ENCODE measurements at places on chromosomes 6 and 20.

DNA sequence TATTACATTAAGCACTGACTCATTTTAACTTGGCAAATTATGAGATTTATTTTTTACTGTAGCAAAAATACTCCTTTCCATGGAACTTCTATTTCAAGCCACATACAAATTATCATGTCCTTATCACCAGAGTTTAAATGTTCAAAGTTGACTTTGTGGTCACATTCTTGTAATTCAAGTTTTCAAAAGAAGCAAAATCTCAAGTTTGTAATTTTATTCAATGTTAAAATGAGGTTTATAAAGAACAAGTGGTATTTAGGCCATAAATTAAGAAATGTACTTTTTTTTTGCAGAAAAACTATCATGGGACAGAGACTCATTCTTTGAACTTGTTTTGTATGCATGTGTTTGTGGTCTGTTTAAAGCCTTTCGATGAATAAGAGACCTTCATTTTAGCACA lies 811.5 kb downstream of the TENT5A start:
- DNase-seq: peak; percentile 16

- DNase-seq: no peak
Observed at GRCh38 chr6:116300566-116300965, 20.8 kb upstream of the TSPYL1 start.

DNA sequence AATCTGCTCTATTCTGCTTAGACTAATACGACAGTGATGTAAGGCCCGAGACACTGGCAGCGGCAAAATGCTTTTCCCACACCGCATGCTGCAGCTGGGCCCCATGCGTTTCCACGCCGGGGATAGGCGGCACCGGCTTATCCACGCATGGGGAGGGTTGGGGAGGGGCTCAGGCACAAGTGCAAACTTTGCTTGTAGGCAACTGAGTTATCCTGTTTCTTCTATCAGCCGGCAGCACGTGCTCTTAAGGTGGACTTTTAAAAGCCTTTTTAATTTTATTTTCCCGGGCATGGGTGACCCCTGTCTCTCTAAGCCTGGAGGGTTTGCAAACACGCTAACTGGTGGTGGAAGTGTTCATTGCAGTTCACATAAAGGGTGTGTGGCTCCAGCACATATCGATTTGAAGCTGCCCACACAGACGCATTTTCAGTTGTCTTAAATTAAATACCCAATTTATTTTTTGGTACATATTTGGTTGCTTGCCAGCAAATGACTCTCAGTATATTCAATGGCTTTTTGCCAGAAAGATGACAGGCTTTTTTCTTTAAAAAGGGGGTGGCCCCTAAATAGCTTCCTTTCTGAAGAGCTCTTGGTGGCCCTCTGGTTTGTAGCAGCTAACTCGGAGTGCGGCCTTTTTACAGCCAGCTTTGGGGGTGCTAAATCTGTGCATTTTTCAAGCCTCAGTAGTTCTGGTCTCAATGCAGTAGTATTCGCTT lies 561.8 kb upstream of the AGPAT4 start:
- no peak for DNase-seq

DNA sequence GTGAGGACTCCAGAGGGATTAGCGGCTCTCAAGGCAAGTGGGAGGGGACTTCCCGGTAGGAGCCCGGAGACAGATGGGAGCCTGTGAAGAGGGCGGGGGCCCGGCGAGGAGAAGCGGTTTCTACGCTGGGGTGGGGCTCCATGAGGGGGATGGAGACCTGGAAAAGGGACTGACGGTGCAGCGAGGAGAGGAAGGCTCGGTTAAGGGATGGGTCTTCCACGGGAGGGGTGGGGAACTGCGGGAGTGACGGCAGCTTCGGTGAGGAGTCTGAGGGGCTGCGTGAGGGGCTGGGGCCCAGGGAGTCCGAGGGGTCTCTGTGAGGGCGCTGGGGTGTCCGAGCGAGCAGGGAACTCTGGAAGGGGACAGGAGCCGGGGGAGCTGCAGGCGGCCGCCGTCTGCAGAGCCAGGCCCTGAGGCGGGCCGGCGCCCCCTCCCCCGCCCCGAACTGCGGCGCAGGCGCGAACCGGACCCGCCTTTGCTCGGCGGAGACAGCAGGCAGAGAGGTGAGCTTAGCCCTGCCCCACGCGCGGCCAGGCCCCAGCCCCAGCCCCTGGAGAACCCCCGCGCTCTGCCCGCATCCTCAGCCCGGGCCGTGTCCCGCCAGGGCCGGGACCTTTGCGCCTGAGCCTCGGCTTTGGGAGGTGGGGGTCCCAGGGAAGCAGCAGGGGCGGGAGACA lies at the start of gene NRSN2:
Gene NRSN2 (plus strand): TSS at position 472 of the 677 bp plus-strand sequence. CDS start 2,533 bp downstream, outside the sequence.
- DNase-seq: peak; percentile 66

- DNase-seq: no peak
Observed at GRCh38 chr6:37788259-37788658, 31.3 kb upstream of the ZFAND3 start.

DNA sequence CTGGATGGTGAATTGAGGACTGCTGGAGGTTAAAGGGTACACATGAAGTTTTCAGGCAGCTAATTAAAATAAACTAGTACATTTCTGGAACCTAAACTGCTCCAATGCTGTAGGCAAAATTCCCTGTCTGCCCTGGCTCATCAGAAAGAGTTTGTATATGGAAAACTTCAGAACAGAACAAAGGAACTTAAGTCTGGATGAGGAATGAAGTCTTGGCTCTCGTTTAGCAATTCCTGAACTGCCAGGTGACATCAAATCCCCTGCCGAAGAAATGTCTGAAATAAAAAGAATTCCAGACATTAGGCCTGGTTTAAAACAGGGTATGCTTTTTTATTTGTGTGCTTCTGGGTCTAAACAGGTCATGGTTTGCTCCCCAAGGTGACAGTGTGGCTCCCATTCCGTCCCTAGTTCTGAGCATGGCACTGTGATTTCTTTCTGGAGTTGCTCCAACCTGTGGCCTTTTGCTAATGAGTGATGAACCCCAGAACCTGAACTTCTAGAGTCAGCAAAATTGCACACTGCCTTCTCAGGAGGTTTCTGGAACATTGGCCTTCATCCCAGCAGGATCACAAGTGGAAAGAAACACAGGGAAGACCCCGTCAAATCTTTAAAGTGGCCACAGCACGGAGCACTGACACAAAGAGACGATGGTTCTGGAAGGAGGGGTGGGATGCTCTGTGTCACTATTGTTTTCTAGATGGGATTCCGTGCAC lies 129.4 kb upstream of the NAA20 start:
- DNase-seq: no peak

DNA sequence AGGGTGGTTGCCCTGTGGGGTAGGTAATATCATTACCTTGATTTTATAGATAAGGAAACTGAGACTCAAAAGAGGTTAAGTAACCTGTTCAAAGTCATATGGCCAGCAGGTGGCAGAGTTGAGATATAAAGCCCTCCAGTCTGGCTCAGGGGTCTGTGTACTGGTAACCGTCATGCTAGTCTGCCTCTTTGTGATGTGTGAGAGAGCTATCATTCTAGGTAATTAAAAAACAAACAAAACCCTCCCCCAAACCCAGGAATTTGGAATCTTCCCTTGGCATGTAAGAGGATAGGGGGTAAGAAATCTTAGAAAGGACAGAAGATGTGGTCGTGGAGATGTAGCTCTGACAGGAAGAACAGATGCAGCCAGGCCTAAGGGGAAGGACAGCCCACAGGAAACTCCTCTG lies 206.0 kb downstream of the CDC5L start:
- DNase-seq: peak; percentile 73

DNA sequence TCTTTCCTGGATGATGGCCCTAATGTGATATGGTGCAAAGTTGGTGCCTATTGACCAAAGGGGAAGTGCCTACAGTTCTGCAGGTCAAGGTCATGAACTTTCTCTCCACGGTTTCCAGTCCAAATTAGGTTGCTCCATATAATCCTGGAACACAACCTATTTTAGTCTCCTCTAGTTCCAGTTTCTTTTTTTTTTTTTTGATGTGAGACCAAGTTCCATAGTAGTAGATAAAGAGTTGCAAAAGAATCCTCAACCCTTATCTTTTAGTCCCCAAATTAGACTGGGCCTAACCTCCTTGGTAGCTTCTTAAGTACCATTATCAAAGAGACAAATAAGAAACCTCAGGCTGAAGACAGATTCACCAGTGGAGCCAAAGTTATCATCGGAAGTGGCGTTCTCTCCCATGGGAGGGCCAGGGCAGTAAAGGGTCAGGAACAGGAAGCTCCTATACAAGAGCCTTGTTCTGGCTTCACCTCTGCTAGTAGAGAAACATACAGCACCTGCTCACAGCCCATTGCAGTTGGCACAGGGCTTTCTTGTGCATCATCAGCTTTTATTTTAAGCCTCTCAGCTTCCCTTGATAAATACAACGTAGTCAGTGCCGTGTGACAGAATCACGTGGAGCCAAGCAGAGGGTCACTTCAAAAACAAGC lies 132.2 kb upstream of the RREB1 start:
- DNase-seq: no peak

DNA sequence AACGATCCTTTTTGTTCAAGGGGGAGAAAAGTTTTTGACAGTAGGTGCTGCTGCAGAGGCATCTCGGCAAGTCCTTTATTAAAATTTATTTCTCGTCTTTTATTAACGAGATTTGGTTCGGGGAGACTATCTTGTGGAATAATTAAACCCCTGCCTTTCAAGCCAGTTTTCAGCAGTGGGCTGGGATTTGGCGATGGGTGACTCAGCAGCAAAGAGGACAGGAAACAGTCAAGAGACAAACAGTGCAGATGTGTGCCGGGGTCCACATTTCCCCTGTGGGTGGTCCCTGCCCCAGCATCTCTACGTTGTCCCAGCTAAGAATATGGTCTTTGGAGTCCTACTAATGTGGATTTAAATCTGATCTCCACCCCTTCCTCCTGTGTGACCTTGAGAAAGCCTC lies 282.8 kb downstream of the CDH26 start:
- DNase-seq: no peak

- no peak for DNase-seq
Observed at GRCh38 chr6:30790724-30791383, 46.5 kb upstream of the IER3 start.

DNA sequence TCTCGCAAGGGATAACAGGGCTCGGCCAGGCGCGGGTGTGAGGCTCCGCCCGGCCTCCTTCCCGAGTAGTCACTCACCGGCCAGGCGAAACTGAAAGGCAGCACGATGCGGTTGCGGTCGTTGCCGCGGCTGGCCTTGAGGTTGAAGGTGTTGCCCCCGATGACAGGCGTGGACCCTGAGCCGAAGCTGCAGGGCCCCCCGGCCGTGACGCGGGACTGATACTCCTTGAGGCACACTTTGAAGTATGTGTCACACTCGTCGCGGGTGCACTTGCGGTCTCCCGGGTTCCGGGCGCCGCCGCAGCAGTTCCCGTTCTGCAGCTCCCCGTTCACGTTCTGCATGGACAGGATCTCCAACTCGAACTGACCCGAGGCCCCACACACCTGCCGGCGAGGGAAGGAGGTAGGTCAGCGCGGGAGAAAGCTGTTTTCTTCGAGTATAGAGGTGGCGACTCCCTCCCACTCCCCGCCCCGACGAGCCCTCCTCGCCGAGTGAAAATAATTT lies 1.1 kb downstream of the JAG1 start:
- peak; percentile 39 for DNase-seq

GRCh38 chr6:163336961-163337360 lies 77.6 kb upstream of the QKI start:
- no peak for DNase-seq

DNA sequence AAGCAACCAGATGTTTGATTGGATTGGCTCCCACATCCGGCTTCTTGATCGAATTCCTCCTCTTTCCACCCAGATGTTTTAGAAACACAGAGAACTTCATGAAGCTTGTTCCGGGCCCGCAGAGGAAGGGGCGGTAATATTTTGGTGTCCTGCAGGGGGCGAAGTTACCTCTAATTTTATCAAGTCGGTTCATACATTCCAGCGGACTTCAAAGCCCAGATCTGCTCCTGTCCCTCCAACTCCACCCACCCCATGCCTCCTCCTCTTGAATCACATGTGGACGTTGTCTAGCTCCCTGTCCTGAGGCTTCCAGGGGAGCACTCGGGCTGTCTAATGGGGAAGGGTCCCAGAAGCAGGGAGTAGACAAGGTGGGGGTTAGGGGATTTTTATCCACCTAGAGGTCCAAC lies 2.9 kb upstream of the BMP6 start:
- DNase-seq: peak; percentile 91

- no peak for DNase-seq
Observed at GRCh38 chr20:31670371-31671228, 32.9 kb downstream of the COX4I2 start.

- DNase-seq: no peak
Observed at GRCh38 chr20:52483382-52483781, 291.8 kb upstream of the ZFP64 start.

- DNase-seq: no peak
Observed at GRCh38 chr6:69780585-69781178, 16.1 kb downstream of the LMBRD1 start.

DNA sequence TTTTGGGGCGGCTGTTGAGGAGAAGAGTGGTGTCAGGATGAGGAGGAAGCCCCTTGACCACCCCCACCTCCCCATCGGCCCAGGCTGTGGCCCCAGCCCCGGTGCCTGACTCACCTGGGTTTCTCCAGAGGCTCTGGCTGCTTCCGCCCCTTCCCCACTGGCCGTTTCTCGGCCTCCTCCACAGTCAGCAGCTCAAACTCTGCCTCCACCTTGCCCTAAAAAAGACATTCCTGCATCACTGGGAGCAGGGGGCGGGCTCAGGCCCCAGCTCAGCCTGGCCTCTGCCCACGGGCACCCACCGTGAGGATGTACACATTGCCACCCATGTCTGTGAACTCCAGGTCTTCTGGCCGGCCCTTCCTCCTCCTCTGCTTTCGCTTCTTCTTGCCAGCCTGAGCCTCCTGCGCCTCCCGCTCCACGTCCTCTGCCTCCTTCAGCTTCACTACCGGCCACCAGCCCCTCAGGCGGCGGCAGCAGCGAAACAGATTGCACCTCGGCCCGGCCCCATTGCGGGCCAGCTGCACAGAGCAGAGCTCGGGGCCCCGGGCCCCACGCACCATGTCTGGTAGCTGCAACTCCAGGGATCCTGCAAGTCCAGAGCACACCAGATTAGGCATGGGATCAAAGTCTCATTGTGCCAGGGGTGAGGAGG lies 17.3 kb downstream of the ERGIC3 start:
- DNase-seq: no peak

- no peak for DNase-seq
Observed at GRCh38 chr6:22954749-22955385, 385.5 kb downstream of the HDGFL1 start.

DNA sequence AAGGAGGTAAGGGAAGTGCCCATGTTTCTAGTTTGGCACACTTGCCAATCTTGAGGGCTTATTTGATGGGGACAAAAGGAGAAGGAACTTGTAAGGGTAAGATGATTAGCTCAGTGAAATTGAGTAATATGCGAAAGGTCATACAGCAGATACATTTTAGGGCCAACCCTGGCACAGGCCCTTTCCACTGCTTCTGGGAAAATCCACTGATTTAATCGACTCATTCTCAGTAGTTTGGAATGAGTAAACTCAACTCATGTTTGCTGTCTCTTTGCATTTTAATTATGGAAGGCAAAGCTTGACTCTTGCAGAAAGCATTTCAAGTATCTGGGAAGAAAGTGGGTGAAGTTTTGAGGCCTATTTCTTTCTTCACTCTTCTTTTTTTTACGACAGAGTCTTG lies 20.0 kb downstream of the PHF20 start:
- peak; percentile 96 for DNase-seq

- no peak for DNase-seq
Observed at GRCh38 chr6:2434912-2435311, 189.5 kb upstream of the GMDS start.
